ENCODE measurements at places on chromosomes 2 and 18. TPM values are rescaled to one million over a fixed set of nuclear protein-coding genes. Genes with fewer than 3 reads are reported as not detected.
A peak's percentile ranks its signal among the peaks of the same experiment; 100 is the strongest.

DNA sequence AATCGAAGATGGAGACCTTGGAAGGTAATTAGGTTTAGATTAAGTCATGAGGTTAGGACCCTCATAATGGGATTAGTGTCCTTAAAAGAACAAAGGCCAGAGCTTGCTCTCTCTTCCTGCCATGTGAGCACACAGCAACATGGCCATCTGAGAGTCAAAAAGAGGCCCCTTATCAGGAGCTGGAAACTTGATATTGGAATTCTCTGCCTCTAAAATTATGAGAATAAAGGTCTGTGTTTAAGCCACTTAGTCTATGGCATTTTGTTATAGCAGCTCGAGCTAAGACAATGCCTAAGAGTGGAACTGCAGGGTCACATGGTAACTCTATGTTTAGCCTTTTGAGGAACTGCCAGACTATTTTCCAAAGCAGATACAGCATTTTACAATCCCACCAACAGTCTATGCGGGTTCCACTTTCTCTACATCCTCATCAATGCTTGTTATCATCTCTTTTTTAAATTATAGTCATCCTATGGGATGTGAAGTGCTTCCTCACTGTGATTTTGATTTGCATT, 42.4 kb downstream of the THADA start:
- no peaks in the 10 kb centered on the region for H3K27me3 ChIP-seq
- H3K27ac ChIP-seq, result no peak overlapping the region
- no peak overlapping the region for H3K4me3 ChIP-seq
- no peaks in the 10 kb centered on the region for H3K4me1 ChIP-seq
- H3K36me3 ChIP-seq, result peaks cover 10% of the 10 kb centered on the region
- DNase-seq, result no peak

DNA sequence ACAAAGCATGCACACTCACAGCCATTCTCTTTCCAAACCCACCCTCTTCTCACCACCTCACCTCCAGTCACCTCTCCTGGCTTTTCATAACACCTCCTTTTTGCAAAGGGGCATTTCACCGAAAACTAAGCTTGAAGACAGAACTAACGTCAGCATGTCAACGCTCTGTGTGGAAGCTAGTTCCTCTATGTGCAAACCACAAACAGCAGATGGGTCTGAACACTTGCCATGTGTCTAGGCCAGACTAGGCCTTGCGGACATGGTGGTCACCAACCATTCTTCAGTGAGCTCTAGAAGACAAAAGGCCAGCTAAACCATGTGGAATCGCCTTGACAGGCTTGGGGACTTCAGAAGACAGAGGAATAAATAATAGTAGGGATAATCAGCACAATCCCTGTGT, 148.5 kb downstream of the TXNL1 start:
- H3K36me3 ChIP-seq, result no peaks in the 10 kb centered on the region
- DNase-seq, result no peak
- no peak overlapping the region for H3K4me3 ChIP-seq
- H3K27me3 ChIP-seq, result no peaks in the 10 kb centered on the region
- no peak overlapping the region for H3K27ac ChIP-seq
- no peaks in the 10 kb centered on the region for H3K4me1 ChIP-seq

DNA sequence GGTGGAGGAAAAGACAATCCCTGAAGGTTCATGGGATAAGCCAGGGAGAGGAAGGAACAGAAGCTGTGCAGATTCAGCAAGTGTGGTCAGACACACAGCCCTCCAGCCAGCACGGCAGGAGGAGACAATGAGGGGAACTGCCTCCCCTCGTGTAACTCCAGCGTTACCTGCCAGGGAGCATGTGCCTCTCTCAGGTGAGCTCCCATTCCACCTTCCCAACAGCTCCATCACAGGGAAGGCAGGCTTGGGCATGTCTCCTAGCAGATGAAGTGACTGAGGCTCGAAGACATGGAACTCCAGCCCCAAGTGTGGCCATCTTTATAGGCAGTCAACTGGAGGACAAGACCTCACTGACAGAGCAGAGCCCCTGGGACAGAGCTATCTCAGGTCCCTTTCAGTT, 47.4 kb downstream of the ZBTB7C start:
- peaks cover 8% of the 10 kb centered on the region for H3K4me1 ChIP-seq
- H3K27me3 ChIP-seq, result no peaks in the 10 kb centered on the region
- H3K27ac ChIP-seq, result no peak overlapping the region
- no peak overlapping the region for H3K4me3 ChIP-seq
- no peaks in the 10 kb centered on the region for H3K36me3 ChIP-seq
- DNase-seq, result no peak

GRCh38 chr2:83106853-83107252, 1352.2 kb downstream of the SUCLG1 start:
- no peak for DNase-seq
- no peak overlapping the region for H3K27ac ChIP-seq
- no peak overlapping the region for H3K4me3 ChIP-seq
- no peaks in the 10 kb centered on the region for H3K27me3 ChIP-seq

GRCh38 chr2:240397542-240397916, 37.9 kb upstream of the GPC1 start:
- peaks cover 8% of the 10 kb centered on the region for H3K4me1 ChIP-seq
- no peak overlapping the region for H3K27ac ChIP-seq
- H3K36me3 ChIP-seq, result no peaks in the 10 kb centered on the region
- peaks cover 24% of the 10 kb centered on the region for H3K27me3 ChIP-seq

- H3K36me3 ChIP-seq, result no peaks in the 10 kb centered on the region
- no peak overlapping the region for H3K27ac ChIP-seq
- H3K4me1 ChIP-seq, result peaks cover 8% of the 10 kb centered on the region
- peak overlapping the region; percentile 54 for H3K4me3 ChIP-seq
- no peak for DNase-seq
Measured at GRCh38 chr2:26561918-26562810, 79.0 kb downstream of the CIB4 start.

- no peaks in the 10 kb centered on the region for H3K27me3 ChIP-seq
- DNase-seq, result no peak
- peak overlapping the region; percentile 91 for H3K27ac ChIP-seq
- H3K4me3 ChIP-seq, result peak overlapping the region; percentile 36
- H3K4me1 ChIP-seq, result peaks cover 59% of the 10 kb centered on the region
Measured at GRCh38 chr18:31490387-31490786, 7.6 kb upstream of the DSG2 start.

GRCh38 chr18:43800584-43800983, 523.3 kb upstream of the SYT4 start:
- no peaks in the 10 kb centered on the region for H3K36me3 ChIP-seq
- no peak overlapping the region for H3K27ac ChIP-seq

DNA sequence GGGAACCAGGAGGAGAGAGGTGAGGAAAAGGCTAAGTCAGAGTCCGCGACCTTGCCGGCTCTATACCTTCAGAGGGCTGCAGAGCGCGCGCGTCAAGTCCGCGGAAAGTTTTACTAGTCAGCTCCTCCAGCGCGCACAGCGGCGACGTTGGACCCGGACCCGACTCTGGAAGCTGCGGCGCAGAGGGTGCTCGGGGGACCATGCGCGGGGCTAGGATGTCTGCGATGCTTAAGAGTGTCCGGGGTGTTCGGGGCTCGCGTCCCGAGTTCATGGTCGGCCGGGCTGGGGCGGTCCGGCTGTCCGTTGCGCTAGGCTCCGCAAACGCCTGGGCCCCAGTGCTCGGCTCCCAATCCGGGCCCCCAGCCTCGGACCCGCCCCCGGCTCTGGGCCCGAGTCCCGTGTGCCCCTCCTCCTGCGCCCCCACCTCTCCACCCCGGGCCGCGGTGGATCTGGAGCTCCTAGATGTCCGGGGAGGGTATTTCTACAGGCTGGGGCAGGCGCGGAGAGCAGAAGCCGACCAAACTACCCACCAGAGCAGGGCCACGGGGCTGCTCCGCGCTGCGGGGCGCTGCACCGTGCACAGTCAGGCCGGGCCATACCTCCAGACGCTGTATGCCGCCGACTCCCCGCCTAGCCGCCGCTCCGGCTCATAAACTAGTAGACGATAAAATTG, at the start of gene LBX2:
TSS of gene LBX2 (minus strand) at position 337 of the 673 bp plus-strand sequence. CDS start at position 271, 66 bp downstream.
- H3K4me1 ChIP-seq, result peaks cover 33% of the 10 kb centered on the region
- H3K27me3 ChIP-seq, result peaks cover 41% of the 10 kb centered on the region
- peaks cover 4% of the 10 kb centered on the region for H3K36me3 ChIP-seq
- DNase-seq, result no peak

DNA sequence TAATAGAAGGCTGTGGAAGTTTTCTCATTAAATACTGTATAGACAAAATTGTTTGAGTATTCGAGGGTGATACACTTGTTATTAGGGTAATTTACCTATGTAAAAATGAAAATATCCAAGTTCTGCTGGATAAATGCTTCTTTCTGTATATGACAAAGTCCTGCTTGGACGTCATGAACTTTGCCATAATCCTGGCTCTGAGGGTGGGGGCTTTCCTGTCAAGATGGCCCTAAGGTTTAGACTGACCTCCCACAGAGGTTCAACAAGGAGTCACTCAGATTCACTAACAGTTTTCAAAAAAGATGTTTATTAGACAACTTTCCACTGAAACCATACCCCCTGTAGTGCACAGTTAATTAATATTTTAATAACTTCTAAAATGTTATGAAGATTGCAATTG, 52.5 kb upstream of the NABP1 start:
- H3K27ac ChIP-seq, result no peak overlapping the region
- no peaks in the 10 kb centered on the region for H3K36me3 ChIP-seq
- H3K4me1 ChIP-seq, result peaks cover 23% of the 10 kb centered on the region
- no peaks in the 10 kb centered on the region for H3K27me3 ChIP-seq
- H3K4me3 ChIP-seq, result no peak overlapping the region

GRCh38 chr2:209570194-209570593, 146.3 kb downstream of the MAP2 start:
- no peak overlapping the region for H3K4me3 ChIP-seq
- no peak overlapping the region for H3K27ac ChIP-seq
- H3K36me3 ChIP-seq, result no peaks in the 10 kb centered on the region
- no peak for DNase-seq

DNA sequence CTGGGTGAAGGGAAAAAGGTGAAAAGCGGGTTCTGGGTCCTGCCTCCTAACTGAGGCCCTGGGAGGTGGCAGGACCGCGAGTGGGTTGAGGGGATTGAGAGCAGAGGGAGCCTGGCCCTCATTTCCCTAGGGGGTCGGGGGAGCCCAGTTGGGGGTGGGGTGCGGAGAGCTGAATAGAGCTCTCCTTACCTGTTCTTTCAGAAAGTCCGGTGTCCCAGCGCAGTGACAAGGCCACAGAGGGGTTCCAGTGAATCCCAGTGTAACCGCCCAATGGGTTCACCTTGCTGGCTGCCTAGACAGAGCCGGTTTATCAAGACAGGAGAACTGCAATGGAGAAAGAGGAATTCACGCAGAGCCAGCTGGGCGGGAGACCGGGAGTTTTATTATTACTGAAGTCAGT, 22.4 kb downstream of the TMEM177 start:
- H3K27me3 ChIP-seq, result no peaks in the 10 kb centered on the region
- no peaks in the 10 kb centered on the region for H3K36me3 ChIP-seq
- H3K27ac ChIP-seq, result no peak overlapping the region
- peaks cover 3% of the 10 kb centered on the region for H3K4me1 ChIP-seq
- no peak overlapping the region for H3K4me3 ChIP-seq

GRCh38 chr18:76486574-76486973, 8.5 kb downstream of the ZNF516 start:
- H3K4me1 ChIP-seq, result peaks cover 24% of the 10 kb centered on the region
- H3K27ac ChIP-seq, result no peak overlapping the region
- no peak for DNase-seq
- no peaks in the 10 kb centered on the region for H3K27me3 ChIP-seq

GRCh38 chr18:40035966-40036365, 1919.1 kb upstream of the PIK3C3 start:
- H3K27me3 ChIP-seq, result no peaks in the 10 kb centered on the region
- H3K4me3 ChIP-seq, result no peak overlapping the region
- no peaks in the 10 kb centered on the region for H3K36me3 ChIP-seq
- no peaks in the 10 kb centered on the region for H3K4me1 ChIP-seq
- no peak for DNase-seq
- no peak overlapping the region for H3K27ac ChIP-seq

GRCh38 chr2:18790509-18791171, 201.3 kb upstream of the NT5C1B start:
- H3K27ac ChIP-seq, result no peak overlapping the region
- no peak for DNase-seq
- H3K36me3 ChIP-seq, result no peaks in the 10 kb centered on the region
- H3K27me3 ChIP-seq, result no peaks in the 10 kb centered on the region
- H3K4me1 ChIP-seq, result no peaks in the 10 kb centered on the region
- no peak overlapping the region for H3K4me3 ChIP-seq

DNA sequence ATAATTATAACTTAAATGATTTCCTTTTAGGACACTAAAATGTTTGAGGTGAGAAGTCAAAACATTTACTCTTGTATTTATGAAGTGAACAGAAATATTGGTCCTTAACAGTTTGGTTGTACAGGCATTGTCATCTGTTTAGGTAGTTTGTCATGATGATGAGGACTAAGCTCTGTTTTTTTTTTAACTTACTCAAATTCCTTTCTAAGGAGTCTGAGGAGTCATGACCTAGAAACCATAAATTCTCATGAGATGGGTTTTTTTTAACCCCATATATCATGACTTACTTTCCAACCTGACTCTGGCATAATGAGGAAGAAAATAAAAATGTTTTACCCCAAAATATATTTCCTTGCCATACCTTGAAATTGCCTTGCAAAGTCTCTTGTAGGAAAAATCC, 1176.2 kb downstream of the SUCLG1 start:
- H3K27ac ChIP-seq, result no peak overlapping the region
- no peaks in the 10 kb centered on the region for H3K36me3 ChIP-seq
- no peaks in the 10 kb centered on the region for H3K27me3 ChIP-seq
- H3K4me3 ChIP-seq, result no peak overlapping the region
- H3K4me1 ChIP-seq, result no peaks in the 10 kb centered on the region

DNA sequence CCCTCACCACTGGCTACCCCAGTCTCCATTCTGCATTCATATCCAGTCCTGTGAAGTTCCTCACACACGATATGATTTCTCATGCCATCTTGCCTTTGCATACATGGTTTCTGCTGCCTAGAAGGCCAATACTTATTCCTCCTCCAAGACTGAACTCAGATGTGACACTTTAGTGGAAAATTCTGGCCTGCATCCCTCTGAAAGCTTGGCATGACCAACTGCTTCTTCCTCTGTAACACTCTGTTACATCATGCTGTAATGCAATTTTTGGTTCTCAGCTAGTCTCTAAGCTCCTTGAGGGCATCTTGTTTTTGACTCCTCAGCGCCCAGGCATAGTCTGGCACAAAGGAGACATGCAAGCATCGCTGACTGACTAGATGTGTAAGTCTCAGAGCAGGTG, 12.6 kb downstream of the FAM161A start:
- no peak for DNase-seq
- no peak overlapping the region for H3K27ac ChIP-seq
- no peaks in the 10 kb centered on the region for H3K27me3 ChIP-seq
- H3K4me1 ChIP-seq, result no peaks in the 10 kb centered on the region
- H3K4me3 ChIP-seq, result no peak overlapping the region

GRCh38 chr2:174495365-174496012, 8.7 kb upstream of the GPR155 start:
- no peak for DNase-seq
- no peaks in the 10 kb centered on the region for H3K27me3 ChIP-seq
- no peak overlapping the region for H3K4me3 ChIP-seq
- H3K27ac ChIP-seq, result no peak overlapping the region
- no peaks in the 10 kb centered on the region for H3K4me1 ChIP-seq

Gene PAX8
- polyA plus RNA-seq, result 4.4 TPM

Gene KLHL41
- polyA plus RNA-seq, result 0.08 TPM

Gene TMEM163
- not detected for polyA plus RNA-seq

Gene SLC23A3
- 2.4 TPM for polyA plus RNA-seq

Gene BCL2
- polyA plus RNA-seq, result 0.30 TPM

Gene UGT1A5
- 1.3 TPM for polyA plus RNA-seq

Gene NEU4
- polyA plus RNA-seq, result not detected

All from keratinocyte (primary cell).